ENCODE measurements at places on chromosomes 16 and 17.
A peak's percentile ranks its signal among the peaks of the same experiment; 100 is the strongest.

- DNase-seq: no peak
Measured at GRCh38 chr17:71935341-71935740, 185.5 kb upstream of the SOX9 start.

- DNase-seq: no peak
Measured at GRCh38 chr16:87702325-87702811, 63.4 kb downstream of the KLHDC4 start.

DNA sequence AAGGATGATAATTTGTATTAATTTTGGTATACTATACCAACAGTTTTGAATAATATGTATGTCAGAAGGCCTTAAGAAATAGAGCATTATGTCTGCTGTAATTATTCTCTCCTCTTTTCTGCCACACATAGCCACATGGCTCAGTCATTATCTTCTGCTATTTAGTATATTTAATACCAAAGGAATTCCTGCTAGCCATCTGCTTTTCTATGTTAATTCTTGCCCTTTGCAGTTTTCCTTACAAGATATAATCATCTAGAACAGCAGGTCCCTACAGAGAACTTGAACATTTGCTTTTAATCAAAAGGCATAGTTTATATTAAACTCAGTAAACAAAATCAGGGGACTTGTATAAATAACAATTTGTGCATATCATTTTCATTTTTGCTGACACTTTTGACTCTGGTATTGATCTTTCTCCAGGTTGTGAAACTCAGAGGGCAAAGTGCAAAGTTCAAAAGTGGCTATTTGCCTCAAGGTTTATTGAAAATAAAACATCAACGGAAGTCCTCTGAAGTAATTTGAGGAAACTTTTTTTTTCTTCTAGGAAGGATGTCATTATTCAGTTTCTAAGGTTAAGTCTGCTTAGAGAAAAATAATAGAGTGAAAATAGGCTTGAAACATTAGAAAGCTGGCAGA is 702.0 kb downstream of the KCNJ2 start:
- DNase-seq: no peak

DNA sequence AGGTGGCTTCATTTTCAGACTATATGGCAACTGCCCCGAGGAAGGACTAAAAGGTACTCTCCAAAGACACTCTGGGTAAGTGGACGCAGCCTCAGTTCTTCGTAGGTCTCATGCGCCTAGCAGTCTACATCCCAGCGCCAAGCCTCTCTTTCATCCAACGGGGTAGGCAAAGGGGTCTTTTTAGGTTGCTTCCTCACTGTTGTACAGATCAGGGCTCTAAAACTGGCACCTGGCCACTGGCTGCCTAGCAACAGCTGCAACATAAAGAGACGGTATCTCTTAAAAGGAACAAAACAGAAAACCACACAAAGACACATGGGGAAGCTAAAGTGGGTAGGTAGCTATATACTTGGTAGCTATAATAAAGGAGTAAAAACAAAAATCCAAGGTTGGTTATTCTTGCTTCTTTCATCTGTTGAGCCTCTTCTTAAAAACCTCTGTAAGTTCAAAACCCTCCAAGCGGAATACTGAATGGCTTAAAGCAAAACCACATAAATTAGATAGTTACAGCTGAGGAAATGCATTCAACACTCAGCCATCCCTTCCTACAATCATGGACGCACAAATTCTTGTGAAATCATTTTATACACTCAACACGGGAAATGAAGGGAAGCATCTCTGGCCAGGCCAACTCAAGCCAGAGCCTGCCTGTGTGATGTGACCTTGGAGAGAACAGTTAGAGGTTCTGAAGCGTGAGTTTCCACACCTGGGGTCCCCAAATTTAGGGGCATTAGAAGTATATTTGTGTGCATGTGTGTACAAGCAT is 22.7 kb downstream of the CYTH1 start:
- DNase-seq: peak; percentile 65

DNA sequence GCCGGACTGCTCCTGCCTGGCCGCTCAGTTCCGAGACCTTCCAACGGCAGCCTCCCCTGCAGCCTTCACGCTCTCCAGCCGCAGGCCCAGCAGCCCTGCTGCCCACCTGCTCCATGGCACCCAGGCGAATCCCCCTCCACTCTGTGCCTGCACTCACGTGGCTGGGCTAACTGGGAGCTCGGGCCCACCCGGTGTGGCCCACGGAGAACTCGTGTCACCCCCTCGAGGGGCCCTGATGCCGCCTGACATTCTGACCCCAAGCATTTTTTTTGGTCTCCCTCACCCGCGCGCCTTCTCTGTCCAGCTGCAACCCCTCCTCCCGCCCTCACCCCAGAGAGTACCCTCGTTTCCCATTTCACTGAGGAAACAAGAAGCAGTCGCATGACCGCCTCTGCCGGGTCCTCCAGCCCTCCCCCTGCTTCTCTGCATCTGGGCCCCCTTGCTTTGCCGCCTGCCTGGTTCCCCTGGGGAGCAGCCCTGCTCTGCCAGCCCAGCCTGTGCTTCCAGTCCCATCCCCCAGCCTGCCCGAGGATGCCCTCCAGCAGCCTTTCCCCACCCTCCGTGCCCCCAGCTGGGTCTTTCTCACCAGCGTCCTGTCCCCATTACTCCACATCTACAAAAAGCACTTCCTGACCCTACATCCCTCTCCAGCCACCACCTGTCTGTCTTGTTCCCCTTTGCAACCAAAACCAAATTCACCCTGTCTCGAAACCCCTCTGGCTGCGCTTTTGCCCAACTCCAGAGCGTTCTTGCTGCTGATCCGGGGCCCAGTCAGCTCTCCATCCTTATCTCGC is 146.4 kb upstream of the CHMP6 start:
- DNase-seq: no peak

- no peak for DNase-seq
Measured at GRCh38 chr17:3167574-3167973, 29.7 kb upstream of the OR1A2 start.

DNA sequence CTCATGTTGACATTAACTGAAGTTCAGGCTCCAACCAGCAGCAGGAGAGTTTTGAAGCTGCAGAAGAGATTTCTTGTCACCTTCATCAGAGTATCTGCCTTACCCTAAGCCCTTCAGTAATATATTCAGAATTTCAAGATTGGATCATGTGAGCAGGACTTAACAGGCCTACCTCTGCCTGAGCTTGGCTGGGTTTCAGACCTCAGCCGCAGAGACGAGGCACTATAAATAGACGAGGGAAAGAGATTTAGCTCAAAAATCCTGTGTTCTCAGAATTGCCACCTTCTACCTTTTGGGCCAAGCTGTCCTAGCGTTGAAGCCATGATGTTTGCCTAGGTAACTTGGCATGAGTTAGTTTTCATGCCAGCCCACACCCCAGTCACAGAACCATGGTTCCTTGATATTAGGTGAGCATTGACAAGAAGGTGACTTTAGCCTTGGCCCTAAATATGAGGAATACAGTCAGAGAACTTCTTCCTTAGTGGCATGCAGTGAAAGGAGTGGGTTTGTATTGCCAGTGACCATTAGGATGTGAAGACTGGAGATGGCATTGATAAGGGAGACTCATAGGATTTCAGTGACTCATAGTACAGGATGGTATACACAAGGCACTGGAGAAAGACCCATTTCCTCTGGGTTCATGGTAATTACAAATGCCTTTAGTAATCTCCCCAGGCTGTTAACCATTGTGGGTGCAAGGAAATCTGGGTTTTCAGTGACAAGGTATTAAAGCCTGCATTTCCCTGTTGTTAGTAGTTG is 224.3 kb downstream of the MSI2 start:
- DNase-seq: no peak

- no peak for DNase-seq
Measured at GRCh38 chr16:46733319-46733830, 14.8 kb downstream of the MYLK3 start.

DNA sequence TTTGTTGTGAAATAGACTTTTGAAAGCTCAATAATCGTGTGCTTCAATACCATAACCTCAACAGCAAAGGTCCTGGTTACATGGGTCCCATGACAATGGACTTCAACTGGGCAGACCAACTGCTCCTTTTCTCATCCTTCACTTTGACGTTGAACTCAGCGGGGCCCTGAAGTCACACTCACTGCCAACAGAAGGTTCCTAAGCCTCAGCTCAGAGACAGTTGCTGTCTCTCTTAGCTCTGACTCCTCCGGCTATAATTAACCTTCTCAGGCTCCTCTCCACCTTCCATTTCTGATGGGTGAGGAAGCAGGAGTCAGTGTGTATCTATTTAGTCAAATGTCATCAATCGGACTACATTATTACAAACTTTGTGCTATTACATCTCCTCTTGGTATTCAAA is 23.8 kb downstream of the MPP3 start:
- DNase-seq: no peak

GRCh38 chr17:3905017-3905520 is 11.2 kb downstream of the P2RX1 start:
- DNase-seq: no peak

GRCh38 chr17:64130559-64131001 is 636 bp upstream of the ERN1 start:
- DNase-seq: peak; percentile 16

GRCh38 chr16:74030000-74030706 is 266.5 kb upstream of the PSMD7 start:
- DNase-seq: no peak

DNA sequence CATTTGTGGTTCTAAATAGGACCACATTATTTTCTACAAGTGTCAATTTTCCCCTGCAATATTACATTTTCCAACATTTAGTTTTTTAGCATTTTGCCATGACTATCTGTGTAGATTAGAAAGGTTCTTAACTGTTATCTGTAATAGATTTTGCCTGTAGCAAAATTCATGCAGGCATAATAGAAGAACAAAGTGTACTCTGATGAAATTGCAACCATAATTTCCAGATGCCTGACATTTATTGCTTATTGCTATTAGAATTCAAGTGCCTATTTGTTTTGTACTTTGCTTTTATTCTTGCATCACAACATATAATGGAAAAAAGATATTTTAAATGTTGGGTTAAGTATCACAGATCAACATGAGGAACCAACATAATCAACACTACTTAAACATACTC is 337.7 kb downstream of the TOX3 start:
- DNase-seq: no peak

DNA sequence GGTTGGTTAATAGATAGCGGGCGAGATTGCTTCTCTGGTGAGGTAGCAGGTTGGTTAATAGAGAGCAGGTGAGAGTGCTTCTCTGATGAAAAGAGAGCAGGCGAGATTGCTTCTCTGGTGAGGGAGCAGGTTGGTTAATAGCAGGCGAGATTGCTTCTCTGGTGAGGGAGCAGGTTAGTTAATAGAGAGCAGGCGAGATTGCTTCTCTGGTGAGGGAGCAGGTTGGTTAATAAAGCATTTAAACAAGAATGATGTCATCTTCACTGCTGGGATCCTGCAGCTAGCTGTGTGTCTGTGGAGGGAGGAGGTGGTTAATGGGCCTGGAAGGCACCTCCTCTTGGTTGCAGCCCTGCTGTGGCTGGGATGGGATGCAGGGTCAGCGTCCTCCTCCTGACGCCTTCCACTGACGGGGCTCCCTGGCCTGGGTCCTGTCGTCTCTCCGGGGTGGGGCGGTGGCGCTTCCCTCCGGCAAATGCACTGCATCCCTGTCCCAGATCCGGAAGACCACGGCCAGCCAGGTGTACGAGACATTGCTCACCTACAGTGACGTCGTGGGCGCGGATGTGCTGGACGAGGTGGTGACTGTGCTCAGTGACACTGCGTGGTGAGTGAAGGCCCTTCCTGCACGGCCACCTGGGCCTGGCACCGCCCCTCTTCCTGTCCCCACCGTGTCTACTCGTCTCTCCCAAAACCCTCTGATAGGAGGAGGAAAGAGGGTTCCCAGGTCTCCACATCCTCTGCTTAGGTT is 99.2 kb upstream of the ZNF750 start:
- no peak for DNase-seq

DNA sequence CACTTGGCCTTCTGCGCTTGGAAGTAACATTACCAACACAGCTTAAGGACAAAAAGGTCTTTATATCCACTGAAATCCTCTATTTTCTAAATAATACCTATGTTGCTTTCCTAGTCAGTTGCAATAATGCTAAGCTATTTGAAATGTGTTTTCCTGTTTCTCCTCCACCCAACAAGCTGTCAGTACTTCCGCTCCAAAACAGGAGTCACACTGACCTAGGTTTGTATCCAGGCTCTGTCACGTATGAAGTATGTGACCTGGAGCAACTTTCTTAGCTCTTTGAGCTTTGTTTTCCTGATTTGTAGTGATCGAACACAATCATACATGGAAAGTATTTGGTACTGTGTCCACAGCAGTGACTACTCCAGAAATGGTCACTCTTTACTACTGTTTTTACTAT is 24.3 kb upstream of the MYLK3 start:
- DNase-seq: no peak

DNA sequence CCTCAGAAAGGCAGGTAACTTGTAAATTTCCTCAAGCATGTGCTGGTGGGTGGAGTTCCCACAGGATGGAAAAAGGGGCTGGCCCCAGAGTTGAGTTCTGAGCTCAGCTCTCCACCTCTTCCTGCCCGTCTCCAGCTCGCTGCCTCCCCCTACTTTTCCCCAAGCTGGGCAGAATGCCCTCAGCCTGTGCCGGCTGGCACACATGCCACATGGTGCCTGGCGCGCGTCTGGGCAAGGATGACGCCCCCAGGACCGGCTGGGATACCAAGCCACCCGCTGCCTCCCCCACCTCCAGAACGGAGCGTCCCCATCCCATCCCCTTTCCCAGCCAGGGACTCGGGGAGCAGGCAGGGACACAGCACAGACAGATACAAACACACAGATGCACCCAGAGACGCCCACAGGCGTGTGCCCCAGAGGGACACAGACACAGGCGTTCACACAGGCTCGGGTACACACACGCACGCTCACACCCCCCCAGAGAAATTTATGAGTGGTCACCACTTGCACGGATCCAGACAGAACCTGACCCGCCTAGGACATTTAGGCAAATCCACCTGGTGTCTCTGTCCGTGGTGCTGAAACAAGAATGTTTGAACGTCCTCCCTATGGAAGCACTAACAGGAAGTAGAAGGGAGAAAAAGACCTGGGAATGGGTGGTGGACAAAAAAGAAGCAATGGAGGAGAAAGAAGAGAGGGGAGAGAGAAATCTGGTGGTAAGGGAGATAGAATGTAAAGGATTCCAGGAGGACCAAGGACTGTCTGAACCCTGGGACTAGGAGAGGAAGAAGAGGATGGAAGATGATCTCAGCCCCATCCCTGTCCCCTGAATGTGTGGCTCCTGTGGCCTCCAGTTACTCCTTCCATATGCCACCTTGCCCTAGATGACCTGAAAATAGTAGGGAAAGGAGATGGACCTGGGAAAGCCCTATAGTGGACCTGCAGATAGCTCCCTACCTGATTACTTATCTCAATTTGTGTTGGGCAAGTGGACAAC is 15.5 kb downstream of the NEUROD2 start:
- no peak for DNase-seq

DNA sequence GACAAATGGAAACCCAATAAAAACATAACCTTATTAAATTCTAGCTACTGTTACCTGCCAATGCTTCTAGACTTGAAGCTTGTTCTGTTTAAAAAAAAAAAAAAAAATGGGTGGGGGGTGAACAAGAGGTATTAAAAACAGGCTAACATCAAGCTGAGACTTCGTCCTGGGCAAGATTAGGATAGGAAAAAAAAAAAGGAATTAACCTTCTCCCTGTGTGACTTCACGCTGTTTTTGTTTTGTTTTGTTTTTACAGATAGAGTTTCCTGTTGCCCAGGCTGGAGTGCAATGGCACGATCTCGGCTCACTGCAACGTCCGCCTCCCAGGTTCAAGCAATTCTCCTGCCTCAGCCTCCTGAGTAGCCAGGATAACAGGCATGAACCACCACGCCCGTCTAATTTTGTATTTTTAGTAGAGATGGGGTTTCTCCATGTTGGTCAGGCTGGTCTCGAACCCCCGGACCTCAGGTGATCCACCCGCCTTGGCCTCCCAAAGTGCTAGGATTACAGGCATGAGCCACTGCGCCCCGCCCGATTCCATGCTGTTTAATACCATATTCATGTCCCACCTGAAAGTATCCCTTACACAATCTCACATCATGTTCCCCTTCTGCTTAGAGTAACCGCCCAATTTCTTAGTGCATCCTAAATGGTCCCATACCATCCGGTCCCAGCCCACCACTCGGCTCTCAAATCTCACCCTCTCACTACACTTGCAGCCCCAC is 2.2 kb downstream of the USP31 start:
- no peak for DNase-seq

All from stimulated activated CD8-positive, alpha-beta memory T cell treated with anti-CD3 and anti-CD28 coated beads, Interleukin-4, amount 100 ng/mL, for 1 hour (primary cell).